ENCODE measurements at places on chromosomes 7 and 10.

- DNase-seq, result peak; percentile 76
Measured at GRCh38 chr7:80833289-80834268, 85.3 kb downstream of the SEMA3C start.

DNA sequence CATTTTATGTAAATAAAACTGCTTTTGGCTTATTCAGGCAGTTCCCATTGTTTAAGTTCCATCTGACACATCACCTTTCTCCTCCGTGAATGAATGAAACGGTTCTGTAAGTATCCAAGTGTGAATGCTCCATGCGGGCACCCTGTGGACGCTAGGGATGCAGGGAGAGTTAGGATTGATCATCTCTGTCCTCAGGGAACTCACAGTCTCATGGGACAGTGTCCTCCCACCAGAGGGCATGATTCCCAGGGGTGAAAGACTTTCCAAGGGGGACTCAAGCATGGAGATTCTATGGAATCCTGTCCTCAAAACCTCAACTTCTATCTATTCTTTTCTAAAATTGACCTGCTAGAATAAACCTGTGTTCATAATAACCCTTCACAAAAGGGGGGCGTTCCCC lies 98.8 kb downstream of the HECW1 start:
- no peak for DNase-seq

DNA sequence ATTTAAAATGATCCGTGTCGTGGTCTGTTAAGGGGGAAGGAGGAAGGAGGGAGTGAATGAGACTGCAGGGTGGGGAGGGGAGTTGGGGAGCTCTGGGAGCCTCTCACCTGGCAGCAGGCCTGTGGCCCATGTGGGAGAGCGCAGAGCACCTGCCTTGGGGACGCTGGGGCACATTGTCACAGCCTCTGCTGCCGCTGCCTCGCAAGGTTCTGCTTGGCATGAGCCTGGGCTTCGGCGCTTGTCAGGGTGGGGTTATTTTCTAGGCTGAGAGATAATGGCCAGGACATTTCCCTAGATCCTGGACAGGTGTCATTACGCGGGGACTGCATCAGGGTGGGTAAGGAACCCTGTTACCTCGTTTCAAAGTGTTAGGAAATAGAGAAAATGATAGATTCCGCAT lies 2.2 kb upstream of the SUN1 start:
- no peak for DNase-seq

DNA sequence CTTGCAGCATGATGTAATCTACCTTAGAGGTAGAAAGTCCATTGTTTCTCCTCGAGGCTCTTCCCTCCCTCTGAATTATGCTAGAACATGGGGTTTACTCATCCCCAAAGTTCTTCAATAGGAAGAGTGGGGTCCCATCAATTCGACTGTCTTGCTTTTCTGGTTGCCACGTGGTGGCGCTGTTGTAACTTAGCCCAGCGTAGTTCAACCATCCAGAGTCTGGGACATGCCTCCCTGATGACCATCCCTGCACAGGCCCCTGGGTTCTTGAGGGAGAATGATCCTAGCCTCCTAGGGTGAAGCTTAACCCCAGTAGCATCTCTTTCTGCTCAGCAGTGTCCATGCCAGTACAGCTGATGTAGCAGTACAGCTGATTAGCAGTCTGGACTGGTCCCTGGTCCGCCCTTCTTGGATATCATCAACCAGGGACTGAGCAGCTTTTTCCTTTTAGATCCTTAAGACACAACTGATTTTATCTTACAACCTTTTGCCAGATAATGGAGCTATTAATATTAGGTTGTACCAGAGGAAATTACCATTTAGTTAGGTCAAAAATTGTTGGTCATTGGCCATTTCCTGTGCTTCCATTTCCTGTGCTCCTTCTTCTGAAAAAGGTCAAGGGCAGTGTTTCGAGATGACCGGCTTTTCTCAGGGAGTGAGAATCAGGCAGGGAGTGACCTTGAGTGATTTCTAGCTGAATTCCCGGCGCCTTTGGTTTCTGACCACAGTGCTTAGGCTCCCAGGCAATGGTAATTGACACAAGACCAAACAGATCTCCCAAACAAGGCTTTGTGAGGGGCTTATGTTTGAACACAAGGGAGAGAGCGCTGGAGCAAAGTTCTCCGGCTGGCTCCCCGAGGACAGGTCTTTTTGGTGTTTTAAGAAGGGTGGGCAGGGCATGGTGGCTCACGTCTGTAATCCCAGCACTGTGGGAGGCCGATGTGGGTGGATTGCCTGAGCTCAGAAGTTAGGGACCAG lies 65.4 kb downstream of the TACC2 start:
- DNase-seq, result peak; percentile 81

DNA sequence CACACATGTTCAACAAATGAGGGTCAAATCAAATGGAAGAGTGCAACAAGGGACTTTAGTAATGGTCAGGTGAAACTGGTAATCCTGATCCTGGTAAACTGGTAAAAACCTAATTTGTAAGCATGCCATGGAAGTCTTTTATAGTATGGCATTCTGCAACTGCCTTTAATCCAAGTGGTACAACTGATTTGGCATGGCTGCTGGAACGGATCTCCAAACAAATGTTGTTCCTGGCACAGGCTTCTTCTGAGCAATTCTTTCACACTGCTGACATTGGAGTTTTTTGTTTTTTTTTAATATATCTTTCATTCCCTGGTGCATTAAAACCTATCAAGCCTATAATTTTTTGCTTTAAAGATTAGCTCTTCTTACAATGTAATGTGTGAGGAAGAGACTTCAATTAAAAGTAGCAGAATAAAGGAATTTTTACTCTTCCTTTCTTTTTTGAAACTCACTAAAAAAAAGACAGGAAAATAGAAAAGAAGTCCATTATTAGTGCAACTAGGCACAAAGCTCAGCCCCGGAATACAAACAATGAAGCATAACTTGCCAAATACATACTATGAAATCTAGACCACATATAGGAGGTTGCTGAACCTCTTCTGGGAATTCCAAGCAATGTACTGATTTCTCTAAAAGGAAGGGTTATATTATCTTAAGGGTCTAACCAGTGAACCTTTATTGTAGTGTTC lies 79.3 kb upstream of the OIT3 start:
- peak; percentile 36 for DNase-seq

DNA sequence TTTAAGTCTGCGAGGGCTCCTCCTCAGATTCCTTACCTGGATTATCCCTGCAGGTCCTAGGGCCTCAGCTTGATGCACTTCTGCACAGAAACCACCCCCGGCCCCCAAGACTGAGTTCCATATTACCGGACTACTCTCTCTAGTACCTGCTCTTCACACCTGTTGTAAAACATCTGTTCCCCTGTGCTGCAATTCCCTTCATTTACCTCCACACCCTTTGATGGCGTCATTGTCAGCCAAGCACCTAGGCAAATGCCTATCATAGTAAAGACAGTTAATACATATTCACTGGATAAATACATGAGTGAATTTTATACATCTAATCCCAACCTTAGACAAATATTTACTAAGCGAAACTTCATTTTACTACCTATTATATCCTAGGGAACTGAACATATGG lies 275.5 kb downstream of the PLXDC2 start:
- no peak for DNase-seq

GRCh38 chr10:71009126-71009525 lies 120.8 kb upstream of the PCBD1 start:
- no peak for DNase-seq

DNA sequence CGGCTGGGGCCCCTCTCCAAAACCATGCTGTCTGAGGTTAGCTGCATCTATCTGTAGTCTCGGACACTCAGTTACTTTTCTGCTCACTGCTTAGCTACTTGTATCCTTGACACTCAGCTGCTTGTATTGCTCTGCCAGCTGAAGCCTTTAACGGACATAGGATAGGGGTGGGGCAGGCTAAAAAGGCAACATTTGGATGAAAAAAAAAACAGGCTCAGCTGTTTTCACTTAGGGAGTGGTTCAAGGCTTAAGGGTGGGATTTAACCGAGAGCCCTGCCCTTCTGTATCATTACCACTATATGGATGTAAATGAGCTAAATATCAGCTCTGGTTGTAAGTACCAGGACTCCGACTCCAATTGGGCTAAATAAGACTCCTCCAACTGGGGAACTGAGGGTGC lies 28.6 kb downstream of the LSMEM1 start:
- no peak for DNase-seq

- DNase-seq, result no peak
Measured at GRCh38 chr10:133401981-133402725, 8.2 kb downstream of the MTG1 start.

- no peak for DNase-seq
Measured at GRCh38 chr10:36624551-36625100, 500.8 kb upstream of the ANKRD30A start.

- peak; percentile 37 for DNase-seq
Measured at GRCh38 chr10:28250782-28251181, 52.1 kb downstream of the MPP7 start.

DNA sequence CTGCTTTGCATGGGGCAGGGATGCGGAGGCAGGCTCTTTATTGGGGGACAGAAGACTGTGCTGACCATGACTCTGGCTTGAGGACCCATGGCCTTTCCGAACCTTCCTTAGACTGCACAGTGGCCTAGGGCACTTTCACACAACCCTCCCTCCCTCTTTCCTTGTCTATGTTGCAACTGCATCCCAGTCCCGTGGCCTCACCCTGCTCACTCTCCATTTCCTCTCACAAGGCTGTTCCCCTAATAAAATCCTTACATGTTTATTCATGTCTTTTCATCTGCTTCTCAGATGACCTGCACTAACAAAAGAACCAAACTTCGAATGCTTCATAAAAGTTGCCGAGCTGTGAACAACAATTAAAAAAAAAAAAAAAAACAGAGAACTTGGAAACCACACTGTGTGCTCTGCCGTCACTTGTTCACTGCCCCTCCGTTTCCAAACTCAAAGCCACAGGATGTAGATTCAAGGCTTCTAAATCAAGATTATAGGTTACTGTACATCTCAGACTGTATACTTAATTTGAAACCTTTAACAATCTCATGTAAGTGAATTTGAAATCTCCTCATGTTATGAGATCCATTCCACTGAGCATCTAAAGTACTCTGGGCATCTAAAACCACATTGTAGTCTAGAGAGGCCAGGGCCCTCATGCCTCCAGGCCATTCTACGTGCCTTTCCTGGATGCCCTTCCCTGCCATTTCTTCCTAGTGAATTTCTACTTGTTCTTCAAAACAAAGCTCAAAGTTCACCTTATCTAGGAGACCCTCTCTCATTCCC lies 265.9 kb downstream of the SNX13 start:
- DNase-seq, result no peak

DNA sequence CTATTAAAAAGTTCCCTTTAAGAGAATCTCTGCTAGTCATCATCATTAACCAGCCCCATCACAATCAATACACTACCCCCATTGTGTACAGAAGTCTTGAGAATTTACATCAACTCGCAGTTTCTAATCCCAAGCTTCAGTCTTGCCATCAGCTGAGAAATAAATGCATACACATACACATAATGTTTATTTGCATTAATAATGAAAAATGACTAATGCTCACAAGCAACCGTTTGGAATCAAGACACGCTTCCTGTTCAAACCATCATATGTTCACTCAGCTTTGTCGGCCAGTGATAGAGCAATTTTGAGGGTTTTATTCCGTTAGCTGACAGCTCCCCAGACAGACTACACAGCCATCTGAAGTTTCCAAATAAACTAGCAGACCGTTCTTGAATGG lies 287.1 kb downstream of the SFMBT2 start:
- DNase-seq, result no peak

- no peak for DNase-seq
Measured at GRCh38 chr10:56317603-56318002, 43.5 kb downstream of the ZWINT start.

GRCh38 chr7:140593672-140593982 lies 47.0 kb downstream of the DENND2A start:
- DNase-seq, result no peak

GRCh38 chr10:32680803-32681557 lies 235.0 kb downstream of the CCDC7 start:
- peak; percentile 10 for DNase-seq

- no peak for DNase-seq
Measured at GRCh38 chr7:22784346-22784745, 38.3 kb downstream of the TOMM7 start.
